ENCODE measurements at places on chromosomes 11 and 22.

- no peak for DNase-seq
These were observed 13.3 kb downstream of the MPST start for GRCh38 chr22:37032535-37033460.

GRCh38 chr11:28963187-28963586, 855.0 kb downstream of the METTL15 start:
- no peak for DNase-seq

DNA sequence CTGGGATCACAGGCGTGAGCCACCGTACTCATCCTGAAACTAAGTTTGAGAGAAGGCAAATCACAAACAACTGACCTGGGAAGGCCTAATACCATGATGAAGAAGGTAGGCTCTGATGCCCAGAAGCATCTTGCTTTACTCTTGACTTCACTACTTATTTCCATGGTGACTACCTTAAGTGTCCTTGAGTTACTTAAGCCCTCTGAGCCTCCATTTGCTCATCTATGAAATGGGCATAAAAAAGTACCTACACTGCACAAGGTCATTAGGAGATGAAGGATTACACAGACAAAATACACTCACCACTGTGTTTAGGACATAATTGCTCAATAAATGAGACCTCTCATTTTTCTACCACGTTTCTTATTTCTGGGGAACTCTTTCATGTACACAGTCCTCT, 27.9 kb downstream of the EIF4ENIF1 start:
- DNase-seq: no peak

- DNase-seq: no peak
These were observed 930.7 kb downstream of the BRD1 start for GRCh38 chr22:48896766-48897644.

DNA sequence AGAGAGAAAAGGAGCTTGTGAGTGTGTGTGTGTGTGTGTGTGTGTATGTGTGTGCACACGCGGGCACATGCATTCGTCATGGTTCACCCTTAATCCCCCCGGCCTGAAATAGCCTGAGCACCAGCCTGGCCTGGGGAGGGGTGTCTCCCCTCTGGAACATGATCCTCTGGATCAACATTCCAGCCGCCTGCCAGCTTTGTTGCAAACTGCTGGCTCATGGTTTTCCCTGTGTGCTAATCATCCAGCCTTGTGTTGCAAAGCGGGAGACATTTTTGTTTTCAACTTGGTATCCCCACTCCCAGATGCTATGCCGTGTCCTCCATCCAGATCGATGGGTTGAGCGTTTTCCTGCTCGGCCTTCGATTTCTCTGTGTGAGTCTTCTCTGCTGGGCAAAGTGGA, 94.3 kb downstream of the FEZ1 start:
- no peak for DNase-seq

DNA sequence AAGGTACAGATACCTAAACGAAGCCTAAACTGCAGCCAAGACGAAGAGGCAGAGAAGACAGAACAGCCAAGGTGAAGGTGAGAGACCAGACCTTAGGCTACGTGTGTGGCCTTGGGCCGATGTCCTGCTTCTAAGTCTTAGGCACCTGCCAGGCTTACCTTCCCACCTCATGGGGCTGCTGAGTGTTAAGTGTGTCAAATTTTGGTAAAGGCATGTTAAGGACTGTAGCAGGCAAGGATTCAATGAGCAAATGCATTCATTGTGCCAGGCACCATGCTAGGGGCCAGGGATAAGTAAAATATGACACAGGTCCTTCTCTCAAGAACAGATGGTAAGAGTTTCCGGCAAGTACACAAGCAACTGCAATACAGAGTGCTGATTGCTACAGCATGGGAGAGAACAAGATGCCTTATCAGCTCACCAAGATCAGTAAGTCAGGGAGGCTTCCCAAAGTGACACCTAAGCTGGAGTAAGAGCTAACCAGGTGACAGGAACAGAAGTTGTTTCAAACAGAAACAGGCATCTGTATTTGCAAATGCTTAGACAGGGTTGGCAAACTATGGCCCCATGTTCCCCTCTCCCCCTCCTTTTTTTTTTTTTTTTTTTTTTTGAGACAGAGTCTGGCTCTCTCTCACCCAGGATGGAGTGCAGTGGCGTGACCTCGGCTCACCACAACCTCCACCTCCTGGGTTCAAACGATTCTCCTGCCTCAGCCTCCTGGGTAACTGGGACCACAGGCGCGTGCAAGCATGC, 46.7 kb downstream of the CLTCL1 start:
- no peak for DNase-seq

DNA sequence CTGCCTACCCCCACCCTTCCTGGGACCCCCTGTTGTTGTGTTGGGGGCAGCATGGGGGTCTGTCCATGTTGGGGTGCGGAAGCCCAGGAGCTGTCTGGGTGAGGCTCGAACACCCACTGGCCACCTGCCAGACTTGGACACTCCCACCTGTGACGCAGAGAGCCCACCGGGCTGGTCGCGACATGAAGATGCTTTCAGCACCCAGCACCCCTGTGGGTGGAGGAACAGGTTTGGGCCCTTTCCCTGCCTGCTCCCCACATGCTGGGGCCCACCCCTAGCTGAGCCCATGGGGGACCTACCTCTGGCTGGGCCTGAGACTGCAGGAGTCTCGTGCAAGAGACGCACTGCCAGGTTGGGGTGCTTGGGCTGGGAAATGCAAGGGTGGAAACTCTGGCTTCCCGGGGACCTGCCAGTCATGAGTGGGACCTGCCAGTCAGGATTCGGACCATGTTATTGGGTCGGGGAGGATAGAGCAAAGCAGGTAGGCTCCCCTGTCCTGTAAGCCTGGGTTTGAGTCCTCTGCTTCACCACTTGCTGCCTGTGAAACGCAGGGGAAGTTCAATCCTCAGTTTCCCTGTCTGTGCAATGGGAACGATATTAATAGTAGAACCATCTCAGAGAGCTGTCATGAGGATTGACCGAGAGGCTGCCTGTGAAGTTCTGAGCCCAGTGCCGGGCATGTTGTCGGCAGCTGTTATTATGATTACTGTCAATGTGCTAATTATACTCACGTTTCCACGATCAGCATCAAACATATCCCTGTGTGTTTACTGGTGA, 24.1 kb downstream of the KIAA1671 start:
- DNase-seq: no peak

DNA sequence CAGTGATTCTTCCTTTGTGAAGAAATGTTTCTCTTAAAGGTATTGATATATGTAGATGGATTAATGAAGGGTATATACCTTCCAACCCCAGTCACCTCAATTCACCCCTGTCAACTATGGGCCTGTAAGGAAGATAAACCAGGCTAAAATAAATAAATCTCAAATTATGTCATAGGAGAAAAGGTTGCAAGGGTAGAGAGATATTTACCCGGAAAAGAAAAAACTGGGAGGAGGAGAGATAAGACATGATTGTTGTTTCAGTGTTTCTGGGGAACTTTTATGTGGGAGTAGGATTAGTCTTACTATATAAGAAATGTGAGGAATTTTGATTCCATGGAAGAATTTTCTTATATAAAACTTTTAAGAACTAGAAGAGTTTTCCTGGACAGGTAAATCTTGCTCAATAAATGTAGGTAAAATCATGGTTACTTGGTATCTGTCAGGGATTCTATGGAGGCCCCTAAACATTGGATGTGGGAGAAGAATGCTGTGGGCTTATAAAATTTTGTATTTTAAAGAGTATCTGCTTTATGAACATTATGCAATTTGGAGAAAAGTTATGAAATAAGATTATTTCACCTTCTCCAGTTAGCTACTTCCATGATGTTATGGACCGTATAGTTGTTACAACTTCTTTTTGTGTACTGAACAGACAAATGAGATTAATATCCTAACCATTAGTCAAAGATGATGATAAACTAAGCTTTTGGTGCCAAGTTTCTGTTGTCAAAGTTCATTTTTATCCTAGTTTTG, 6.4 kb downstream of the YAP1 start:
- DNase-seq: no peak

GRCh38 chr11:74446532-74446938, 20.8 kb downstream of the KCNE3 start:
- DNase-seq: no peak

- DNase-seq: no peak
These were observed 324.2 kb downstream of the MIAT start for GRCh38 chr22:26981541-26981940.

DNA sequence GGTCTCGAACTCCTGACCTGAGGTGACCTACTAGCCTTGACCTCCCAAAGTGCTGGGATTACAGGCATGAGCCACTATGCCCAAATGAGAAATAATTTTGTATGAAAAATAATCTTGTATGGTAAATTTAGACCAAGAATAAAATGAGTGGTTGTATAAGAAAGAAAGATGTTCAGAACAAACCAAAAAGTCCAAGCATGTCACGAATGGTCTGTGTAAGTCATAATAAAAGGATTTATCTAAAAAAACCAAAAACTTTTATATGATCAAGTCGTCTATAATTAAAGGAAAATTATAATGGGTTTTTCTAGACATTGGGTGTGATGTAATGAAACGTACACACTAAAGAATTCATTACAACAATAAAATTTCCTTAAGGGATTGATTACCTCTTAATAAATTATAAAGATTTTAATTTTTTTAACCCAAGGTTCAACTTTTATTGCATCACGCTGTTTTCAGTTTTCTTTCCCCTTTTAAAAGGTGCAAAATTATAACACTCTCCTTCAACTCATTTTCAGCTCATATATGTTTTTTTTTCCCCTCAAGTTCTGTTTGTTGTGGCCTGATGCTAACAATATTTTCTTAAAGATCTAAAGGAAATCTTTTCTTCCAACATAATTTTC, 8.9 kb upstream of the AQP11 start:
- no peak for DNase-seq

DNA sequence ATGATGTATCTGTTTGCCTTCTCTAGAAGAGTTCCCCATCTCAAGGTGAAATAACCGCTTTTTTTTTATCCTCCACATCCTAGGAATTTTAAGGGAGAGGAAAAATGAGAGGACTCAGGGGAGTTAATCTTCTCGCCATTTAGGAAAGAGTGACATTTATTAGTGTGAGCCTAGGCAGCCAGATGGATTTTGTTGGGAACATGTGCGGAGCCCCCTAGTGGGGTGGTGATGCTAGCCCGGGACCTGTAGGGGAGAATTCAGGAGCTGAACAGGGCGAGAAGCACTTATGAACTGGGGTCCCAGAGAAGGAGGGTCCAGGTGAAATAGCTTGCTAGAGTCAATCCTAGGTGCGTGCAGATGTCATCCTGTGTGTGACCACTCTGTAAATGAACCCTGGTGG, 10.7 kb downstream of the IL17RA start:
- no peak for DNase-seq

DNA sequence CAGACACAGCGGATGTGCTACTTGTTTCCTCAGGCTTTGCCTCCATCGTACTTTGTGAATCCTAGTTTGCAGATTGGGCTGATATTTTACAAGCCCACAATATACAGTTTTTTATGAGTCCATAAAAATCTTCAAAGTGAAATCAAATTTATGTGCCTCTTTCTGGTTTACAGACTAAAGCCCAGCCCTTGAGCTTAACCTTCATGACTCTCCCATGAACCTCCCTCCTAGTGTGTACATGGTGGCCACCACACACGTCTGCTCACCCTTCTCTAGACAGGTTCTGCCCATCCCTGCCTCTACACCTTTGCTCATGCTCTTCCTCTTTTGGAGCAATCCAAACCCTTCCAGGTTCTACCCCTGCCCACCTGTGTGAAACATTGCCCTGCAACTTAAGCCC, 129.4 kb downstream of the TENM4 start:
- DNase-seq: no peak

GRCh38 chr22:38230108-38230825, 28.5 kb downstream of the MAFF start:
- peak; percentile 32 for DNase-seq

GRCh38 chr11:130623670-130624668, 175.5 kb downstream of the ADAMTS15 start:
- DNase-seq: no peak

GRCh38 chr11:108085672-108086071, 35.7 kb upstream of the ACAT1 start:
- DNase-seq: no peak

DNA sequence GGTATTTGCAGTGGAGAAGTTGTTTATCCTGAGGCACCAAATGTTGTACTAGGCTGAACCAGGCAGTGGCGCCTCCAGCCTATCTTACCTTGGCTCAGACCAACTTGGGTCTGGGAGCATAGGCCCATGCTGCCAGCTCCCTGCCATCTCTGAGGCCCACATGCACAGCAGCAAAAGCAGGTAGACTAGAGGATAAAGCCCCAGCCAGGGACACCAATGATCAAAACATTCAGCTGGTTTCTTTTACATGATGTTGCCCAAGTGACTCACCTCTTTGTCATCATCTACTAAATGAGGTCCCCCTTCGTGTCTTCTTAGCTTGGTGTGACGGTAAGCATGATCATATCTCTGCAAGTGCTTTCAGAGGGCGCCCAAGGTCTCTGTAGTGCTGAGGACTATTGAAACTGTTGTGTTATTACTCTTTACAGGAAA, 112.1 kb upstream of the DRD2 start:
- DNase-seq: no peak

DNA sequence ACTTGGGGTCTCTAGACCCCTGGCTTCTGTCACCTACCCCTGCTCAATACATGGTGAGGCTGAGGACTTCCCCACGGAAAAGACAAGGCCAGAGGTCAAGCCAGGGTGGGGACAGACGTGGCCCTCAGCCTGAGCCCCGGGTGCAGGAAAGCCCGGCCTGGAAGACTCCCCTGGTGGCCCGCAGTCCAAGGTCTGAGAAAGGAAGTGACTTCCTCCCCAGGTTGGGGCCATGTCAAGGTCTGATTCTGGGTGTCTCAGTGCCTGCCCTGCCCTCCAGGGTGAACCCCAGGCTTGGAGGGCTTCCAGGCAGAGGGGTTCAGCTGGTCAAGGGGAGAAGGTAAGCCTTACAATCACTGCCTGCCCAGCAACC, 3.9 kb downstream of the CTSD start:
- DNase-seq: no peak

DNA sequence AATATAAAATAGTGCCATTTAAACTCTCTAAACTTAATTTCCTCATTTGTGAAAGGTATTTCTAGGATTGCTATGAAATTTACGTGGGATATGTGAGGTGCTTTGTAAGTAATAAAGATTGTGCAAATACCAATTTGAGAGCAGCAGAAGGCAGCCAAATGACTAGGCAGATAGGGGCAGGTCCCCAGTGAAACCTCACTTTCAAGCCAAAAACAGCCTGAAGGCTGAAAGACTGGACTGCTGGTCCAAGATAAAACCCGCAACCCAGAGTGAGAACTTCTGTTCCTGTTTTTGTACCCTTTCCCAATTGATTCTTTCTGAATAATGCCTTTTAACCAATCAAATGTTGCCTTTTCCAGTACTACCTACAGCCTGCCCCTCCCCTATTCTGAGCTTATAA, 7.2 kb downstream of the DTX4 start:
- DNase-seq: no peak
